Renal pelvis (tissue), 12 donors: ENCODE measurements at places on chromosomes 6 and 20. TPM values are rescaled to one million over a fixed set of nuclear protein-coding genes. Genes with fewer than 3 reads are reported as not detected.

Gene CDC40
- polyA plus RNA-seq = 37.4 TPM

Gene NTSR1
- polyA plus RNA-seq = 2.0 TPM

Gene CRISP3
- polyA plus RNA-seq = 0.25 TPM

Gene FAM83B
- 8.2 TPM for polyA plus RNA-seq

Gene RBBP8NL
- polyA plus RNA-seq = 2.7 TPM

DNA sequence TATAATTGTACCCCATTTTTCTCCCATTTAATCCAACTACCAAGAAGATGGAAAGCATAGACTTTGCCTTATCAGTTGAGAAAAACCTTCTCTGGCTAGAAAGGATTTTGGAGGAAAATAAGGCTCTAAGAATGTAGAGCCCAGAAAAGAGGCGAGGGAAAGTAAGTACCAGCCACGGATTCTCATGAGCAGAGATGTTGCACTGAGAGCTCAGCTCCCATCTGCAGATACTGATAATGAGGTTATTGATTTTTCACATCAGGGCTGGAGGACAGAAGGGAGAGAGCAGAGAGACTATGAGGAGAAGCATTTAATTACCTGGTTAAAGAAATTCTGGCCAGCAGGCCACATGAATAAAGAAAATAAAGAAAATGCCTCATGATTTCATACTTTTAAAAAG lies 104.4 kb upstream of the FAM184A start:
- no peak for DNase-seq

DNA sequence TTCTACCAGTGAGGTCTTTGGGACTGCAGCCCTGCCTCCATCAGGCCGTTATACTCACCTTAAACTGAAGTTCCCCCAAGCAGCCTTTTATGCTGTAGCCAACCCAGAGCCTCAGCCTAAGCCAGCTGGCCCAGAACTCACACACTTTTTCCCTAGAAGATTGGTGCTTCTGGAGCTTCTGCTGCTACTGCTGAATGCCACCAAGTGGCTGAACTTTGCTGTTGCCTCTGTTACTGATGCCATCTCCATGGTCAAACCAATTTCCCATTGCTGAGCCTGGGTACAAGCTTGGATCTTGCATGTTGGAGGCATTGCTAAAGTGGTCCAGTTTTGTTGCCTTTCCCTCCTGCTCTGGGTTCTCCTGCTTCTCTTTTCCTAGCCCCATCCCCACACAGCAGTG lies 15.0 kb upstream of the TBX18 start:
- DNase-seq = no peak

- peak; percentile 27 for DNase-seq
These were observed 315.4 kb upstream of the CDYL start for GRCh38 chr6:4460586-4461475.

- no peak for DNase-seq
These were observed 20.4 kb downstream of the VNN1 start for GRCh38 chr6:132693478-132693877.

- DNase-seq = no peak
These were observed 123.0 kb downstream of the UTRN start for GRCh38 chr6:144408161-144408560.

DNA sequence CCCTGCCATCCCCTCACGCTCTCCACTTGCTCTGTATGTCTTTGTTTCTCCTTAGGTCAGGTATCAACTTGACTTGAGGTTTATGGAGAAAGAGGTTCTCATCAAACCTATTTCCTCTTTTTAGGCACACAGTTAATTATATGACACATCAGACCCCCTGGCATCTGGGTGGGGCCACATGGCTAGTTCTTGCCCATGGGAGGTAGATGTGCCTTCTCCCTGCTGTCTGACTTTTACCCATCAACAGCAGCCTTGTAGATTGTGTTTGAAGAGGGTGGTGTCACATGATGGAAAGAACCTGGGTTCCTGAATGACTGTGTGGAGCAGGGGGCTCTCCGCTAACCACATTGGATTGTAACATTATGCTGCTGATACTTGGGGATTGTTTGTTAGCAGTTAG lies 7.2 kb upstream of the UQCC2 start:
- DNase-seq = no peak

DNA sequence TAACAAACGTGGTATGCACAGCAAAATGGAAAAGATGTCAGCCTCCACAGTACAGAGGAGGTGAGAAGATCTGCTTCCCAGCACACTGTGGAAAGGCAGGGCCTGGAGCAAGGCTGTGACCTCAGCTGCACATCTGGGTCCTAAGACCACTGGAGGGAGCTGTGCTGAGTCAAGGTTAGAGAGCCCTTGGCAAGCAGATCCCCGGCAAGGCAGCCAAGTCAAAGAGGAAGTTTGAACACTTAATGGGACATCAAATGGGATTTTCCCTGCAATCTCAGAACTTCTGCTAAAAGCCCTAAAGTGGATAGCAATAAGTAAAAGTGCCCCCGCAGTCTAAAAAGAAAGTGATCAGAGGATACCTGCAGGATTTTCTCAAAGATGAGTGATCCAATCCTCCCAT lies 39.5 kb downstream of the UNC5CL start:
- DNase-seq = no peak
